ENCODE measurements at places on chromosomes 4 and X.

DNA sequence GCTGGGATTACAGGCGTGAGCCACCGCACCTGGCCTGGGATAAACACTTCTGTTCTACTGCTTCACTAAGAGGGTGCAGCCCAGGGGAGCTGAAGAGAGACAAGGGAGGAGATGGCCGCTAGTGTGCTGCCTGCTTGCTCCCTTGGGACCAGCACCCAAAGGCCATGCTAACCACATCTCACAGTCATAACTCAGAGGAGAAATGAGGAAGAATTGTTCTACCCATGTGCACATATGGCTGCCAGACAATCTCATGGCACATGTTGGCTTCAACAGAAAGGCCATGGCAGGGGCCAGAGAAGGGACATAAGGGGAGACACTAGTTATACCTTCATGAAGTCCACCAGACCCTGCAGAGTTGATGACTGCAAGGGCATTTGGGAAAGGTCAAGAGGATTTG, 22.4 kb downstream of the CLDN22 start:
- DNase-seq: no peak

DNA sequence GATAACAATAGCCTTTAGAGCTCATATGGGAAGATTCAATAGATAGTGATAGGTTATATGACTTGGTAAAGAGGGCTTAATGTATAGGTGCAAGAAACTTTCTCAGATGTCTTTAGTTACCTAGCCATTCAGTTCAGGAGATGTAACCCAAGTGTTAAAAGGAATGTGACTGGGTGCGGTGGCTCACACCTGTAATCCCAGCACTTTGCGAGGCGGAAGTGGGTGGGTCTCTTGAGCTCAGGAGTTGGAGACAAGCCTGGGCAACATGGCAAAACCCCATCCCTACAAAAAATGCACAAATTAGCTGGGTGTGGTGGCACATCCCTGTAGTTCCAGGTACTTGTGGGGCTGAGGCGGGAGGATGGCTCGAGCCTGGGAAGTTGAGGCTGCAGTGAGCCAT, 7.9 kb downstream of the TET2 start:
- no peak for DNase-seq

DNA sequence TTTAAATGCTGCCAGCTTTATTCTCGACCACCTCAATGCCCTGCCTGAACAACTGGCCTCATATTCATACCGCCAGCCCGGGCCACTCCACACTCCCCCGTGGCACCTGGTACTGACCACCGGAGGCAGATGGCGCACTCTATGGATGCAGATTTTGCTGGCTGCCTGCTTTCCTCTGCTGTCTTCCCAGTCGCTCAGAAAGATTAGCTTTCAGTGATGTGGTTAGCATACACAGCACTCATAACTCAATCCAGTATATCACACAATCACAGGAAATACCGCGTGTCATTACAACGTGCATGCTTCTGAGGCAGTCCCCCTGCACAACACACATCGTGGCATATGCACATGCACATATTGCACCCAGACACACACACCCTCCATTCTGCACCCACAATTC, 147.2 kb upstream of the BCOR start:
- peak; percentile 31 for DNase-seq

DNA sequence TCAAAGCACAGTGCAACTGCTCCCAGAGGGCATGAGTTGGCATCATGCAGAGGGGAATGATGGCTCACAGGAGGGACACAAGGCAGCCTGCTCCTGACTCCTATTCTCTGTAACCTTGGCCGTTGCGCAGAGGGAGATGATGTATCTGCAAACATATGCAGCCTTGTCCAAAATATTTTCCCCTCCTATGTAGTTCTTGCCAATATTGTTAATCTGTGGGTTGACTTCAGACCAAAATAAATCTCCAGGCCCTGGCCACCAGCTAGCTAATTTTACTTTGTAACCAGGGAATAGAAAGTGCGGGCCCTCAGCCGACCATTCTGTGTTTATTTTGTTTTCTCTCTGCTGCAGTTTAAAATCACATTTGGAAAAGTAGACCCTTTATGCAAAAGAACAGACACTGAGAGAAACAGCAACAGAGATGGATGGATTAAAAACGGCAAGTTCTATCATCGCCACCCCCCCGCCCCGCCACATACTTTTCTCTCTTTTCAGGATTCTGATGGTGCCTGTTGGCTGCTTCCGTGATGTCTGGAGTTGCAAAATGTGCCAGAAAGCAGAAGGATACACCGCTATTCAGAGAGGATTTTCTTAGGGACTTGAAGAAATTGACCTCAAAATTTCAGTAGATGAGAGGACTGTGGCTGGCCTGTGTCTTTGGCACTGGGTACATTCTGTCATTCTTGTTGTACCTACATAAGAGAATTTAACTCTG, 185.3 kb upstream of the BCOR start:
- peak; percentile 40 for DNase-seq

GRCh38 chr4:143230683-143231082, 46.0 kb downstream of the USP38 start:
- DNase-seq: no peak

DNA sequence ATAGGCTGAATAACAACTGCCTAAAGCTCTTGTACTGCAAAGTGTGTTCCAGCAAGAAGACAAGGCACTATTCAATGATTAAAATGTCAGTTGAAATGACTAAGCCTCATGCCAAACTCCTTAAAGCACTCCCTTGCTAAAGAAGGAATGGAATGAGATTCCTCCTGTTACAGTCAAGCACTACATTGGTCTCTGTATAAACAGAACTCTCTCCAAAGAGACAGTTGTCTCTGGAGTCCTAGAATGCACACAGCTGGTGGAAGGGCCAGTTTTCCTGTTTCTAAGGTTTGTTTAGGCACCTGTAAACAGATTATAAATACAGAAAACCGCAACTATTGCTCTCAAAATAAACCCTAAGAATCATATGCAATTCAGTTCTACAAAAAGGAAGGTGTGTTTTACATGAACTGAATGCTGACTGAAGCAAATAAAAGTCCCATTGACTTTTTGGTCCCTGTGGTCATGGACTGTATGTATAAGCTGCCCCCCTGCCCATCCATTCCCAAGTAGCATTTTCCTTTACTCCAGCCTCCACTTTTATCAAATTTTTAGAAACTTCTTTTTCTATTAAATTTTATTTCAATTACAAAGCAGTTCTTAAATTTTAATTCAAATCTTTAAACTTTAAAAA, 47.0 kb downstream of the FAT1 start:
- no peak for DNase-seq

DNA sequence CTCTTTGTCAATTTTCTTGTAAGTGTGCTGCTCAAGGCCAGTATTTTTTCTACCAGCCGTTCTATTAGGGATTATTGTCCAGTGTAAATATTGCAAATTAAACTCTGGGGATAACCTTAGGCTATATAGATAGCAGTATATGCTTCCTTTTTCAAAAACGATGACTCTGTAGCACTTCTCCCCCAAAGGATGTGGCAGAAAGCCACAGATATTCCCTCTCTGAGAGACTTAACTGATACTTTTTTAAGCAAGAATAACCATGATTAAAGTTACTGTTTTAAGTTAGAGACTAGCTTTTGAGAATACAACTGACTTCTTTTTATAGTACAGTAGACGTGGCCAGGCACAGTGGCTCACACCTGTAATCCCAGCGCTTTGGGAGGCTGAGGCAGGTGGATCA, 130.0 kb downstream of the FHIP1A start:
- no peak for DNase-seq

DNA sequence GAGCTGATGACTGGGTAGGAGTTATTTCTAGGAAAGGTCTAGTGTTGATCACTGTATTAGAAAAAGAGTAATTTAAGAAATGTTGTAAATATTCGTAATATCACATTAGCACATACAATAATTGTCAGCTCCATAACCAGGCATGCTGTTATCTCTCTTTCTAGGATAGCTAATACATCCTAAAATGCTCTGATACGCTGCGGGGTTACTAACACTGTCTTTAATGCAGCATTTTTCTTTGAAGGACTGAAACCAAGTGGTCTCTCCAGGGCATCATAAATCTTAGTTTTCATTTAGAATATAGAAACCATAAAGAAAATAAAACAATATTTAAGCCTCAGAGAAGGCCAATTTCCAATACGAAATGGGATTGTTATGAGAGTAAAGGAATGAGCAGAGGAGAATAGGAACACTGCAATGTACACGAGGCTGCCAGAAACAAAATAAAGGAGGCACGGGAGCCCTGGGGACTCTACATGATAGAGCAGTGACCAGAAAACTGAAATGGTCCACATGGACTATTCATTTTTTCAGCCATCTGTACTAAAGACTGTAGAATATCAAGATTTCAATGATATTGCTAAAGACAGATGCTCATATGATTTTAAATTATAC, 1606.7 kb upstream of the AGA start:
- no peak for DNase-seq
